ENCODE measurements at places on chromosomes 12 and 14.

GRCh38 chr12:8038659-8039114, 6.2 kb downstream of the FOXJ2 start:
- no peak for DNase-seq

- DNase-seq = no peak
Observed at GRCh38 chr12:82414926-82415325, 56.6 kb downstream of the METTL25 start.

DNA sequence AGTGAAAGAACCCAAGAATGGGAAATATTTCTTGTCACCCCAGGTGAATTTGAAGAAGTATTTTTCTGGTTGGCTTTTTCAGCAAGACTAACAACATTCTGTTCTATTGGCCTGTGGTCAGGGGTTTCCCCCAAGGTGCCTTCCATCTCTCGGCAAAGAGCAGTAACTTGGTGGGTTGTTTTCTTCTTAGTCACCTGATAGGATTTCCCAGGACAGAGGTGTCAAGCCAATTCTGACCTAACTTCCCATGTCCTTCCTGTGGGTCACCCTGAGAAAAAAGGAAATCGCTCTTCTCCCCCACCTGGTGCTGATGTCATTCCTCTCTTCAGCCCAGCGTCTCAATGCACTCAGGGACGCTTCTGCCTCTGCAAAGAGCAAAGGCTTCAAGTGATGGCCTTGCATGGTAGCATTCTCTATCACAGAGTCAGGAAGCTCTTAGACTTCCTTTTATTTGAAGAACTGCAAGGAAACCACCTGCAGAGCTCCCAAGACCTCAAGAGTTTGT, 16.1 kb upstream of the IFNG start:
- DNase-seq = peak; percentile 63

- DNase-seq = no peak
Observed at GRCh38 chr14:32379447-32379846, 50.3 kb downstream of the AKAP6 start.
